ENCODE measurements at places on chromosomes 16 and 17. TPM values are rescaled to one million over a fixed set of nuclear protein-coding genes. Genes with fewer than 3 reads are reported as not detected.

DNA sequence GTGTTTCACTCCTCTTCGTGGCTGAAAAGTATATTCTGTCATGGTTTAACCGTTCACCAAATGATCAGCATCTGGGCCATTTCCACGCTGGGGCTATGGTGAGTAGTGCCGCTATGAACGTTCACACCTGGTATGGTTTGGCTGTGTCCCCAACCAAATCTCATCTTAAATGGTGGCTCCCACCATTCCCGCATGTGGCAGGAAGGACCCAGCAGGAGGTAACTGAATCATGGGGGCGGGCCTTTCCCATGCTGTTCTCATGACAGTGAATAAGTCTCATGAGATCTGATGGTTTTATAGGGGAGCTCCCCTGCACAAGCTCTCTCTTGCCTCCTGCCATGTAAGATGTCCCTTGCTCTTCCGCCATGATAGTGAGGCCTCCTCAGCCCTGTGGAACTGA is 45.7 kb upstream of the ZNF469 start:
- H3K27ac ChIP-seq, result no peak overlapping the region
- DNase-seq, result no peak
- no peaks in the 10 kb centered on the region for H3K4me1 ChIP-seq
- H3K4me3 ChIP-seq, result no peak overlapping the region

- H3K4me1 ChIP-seq, result peaks cover 15% of the 10 kb centered on the region
- no peaks in the 10 kb centered on the region for H3K36me3 ChIP-seq
- H3K27ac ChIP-seq, result no peak overlapping the region
- peak; percentile 43 for DNase-seq
Measured at GRCh38 chr16:68444056-68444657, 4.2 kb downstream of the SMPD3 start.

- H3K27me3 ChIP-seq, result peaks cover 69% of the 10 kb centered on the region
- H3K27ac ChIP-seq, result no peak overlapping the region
- DNase-seq, result no peak
- H3K4me1 ChIP-seq, result peaks cover 6% of the 10 kb centered on the region
- H3K4me3 ChIP-seq, result no peak overlapping the region
Measured at GRCh38 chr17:49472527-49472926, 22.6 kb upstream of the NGFR start.

DNA sequence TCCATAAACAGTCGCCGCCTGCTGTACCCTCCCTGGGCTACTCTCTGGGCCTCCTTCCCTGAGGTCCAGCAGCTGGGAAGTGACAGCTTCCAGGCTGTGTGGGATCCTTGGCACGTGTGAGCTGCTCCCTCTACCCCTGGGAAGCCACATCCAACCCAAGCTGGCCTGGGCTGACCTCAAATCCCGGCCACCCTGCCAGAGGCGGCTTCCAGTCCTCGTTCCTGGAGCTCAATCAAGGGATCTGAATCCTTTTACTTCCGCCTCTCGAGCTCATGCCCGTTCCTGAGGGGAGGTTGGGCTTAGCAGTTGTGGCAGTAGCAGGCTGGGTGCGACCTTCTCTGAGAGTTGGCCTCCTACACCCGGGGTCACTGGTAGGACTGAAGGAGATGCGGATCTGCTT is 82.5 kb downstream of the NETO2 start:
- no peaks in the 10 kb centered on the region for H3K27me3 ChIP-seq
- H3K36me3 ChIP-seq, result no peaks in the 10 kb centered on the region
- DNase-seq, result no peak

- no peak for DNase-seq
- no peaks in the 10 kb centered on the region for H3K4me1 ChIP-seq
- no peak overlapping the region for H3K4me3 ChIP-seq
- peaks cover 4% of the 10 kb centered on the region for H3K27me3 ChIP-seq
Measured at GRCh38 chr17:34118564-34118963, 136.5 kb upstream of the CCL2 start.

GRCh38 chr16:3859889-3860288 is 20.6 kb downstream of the CREBBP start:
- peaks cover 36% of the 10 kb centered on the region for H3K4me1 ChIP-seq
- no peak overlapping the region for H3K4me3 ChIP-seq
- no peaks in the 10 kb centered on the region for H3K27me3 ChIP-seq
- peaks cover 24% of the 10 kb centered on the region for H3K36me3 ChIP-seq
- DNase-seq, result no peak
- no peak overlapping the region for H3K27ac ChIP-seq

GRCh38 chr16:47519037-47519436 is 57.9 kb downstream of the PHKB start:
- H3K27ac ChIP-seq, result no peak overlapping the region

- no peaks in the 10 kb centered on the region for H3K4me1 ChIP-seq
- no peak overlapping the region for H3K4me3 ChIP-seq
- no peak overlapping the region for H3K27ac ChIP-seq
- H3K36me3 ChIP-seq, result peaks cover 80% of the 10 kb centered on the region
Measured at GRCh38 chr16:1554826-1555445, 21.5 kb downstream of the TMEM204 start.

DNA sequence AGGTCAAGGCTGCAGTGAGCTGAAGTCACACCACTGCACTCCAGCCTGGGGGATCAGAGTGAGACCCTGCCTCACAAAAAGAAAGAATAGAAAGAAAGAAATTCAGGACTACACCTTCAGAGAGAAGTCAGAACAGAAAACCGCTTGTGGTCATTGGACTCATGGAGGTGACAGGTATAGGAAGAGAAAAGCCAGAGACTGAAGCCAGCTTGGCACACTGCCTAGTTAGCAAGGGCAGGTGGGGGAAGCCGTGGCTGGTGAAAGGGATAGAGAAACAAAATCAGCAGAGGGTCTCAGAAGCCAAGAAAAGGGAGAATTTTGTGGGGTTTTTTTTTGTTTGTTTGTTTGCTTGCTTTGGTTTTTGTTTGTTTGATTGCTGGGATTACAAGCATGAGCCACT is 32.9 kb upstream of the SKAP1 start:
- no peaks in the 10 kb centered on the region for H3K36me3 ChIP-seq
- no peaks in the 10 kb centered on the region for H3K4me1 ChIP-seq
- H3K4me3 ChIP-seq, result no peak overlapping the region

- H3K4me3 ChIP-seq, result no peak overlapping the region
- no peak for DNase-seq
- no peak overlapping the region for H3K27ac ChIP-seq
- peaks cover 3% of the 10 kb centered on the region for H3K4me1 ChIP-seq
- H3K36me3 ChIP-seq, result no peaks in the 10 kb centered on the region
Measured at GRCh38 chr16:80652441-80652840, 111.6 kb downstream of the DYNLRB2 start.

- H3K4me3 ChIP-seq, result no peak overlapping the region
- no peaks in the 10 kb centered on the region for H3K27me3 ChIP-seq
- H3K27ac ChIP-seq, result no peak overlapping the region
- H3K4me1 ChIP-seq, result no peaks in the 10 kb centered on the region
Measured at GRCh38 chr17:68807998-68808772, 147.0 kb downstream of the ABCA8 start.

DNA sequence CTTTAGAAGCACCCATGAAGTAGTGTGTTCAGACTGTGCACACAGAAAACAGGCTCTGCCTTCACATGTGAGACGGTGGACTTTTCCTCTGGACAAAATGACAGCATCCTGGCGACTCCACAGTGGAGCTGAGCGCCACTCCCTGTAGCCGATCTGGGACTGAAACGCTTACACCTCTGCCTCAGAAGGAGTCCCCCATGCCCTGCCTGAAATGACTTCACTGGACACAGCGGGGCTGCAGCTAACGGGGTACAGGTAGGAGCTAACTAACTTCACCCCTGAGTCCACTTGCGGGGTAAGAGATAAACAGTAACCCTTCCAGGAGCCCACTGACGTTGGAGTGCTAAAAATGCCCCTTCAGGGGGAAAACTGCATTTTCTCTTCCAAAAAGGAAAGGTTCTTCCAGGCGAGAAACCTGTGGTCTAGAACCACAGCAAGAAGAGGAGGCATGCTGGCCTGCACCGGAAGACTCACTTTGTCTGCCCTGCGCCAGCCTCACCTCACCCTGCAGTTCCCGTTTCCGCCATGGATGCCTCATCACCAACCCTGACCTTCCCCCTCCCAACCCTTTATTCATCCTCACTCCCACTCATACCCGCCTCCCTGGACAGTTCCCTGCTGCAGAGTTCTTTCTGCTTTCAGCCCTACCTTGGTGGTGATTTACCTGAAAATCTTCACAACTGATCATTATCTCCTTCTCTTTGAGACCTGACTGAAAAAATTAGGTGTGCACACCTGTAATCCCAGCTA is 19.4 kb upstream of the ENDOV start:
- no peaks in the 10 kb centered on the region for H3K27me3 ChIP-seq
- peaks cover 14% of the 10 kb centered on the region for H3K36me3 ChIP-seq
- no peak overlapping the region for H3K4me3 ChIP-seq
- no peak overlapping the region for H3K27ac ChIP-seq

DNA sequence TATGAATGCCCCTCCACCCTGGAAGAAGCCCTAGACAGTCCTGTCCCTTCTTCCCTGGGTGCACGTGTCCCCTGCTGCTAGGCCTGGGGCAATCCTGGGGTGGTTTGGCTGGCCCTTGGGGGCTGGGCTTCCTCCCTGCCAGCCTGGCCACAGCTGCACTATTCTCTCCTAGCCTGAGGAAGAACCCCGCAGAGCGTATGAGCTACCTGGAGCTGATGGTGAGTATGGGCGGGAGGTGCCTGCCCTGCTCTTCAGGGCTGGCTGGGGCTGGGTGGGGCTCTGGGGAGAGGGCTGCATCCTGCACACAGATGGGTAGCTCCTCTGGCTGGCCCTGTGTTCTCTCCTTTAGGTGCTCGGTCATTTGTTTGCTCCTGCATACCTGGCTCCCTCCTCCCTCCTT is 28.8 kb downstream of the MAP2K3 start:
- peaks cover 39% of the 10 kb centered on the region for H3K36me3 ChIP-seq
- no peak overlapping the region for H3K4me3 ChIP-seq
- H3K27me3 ChIP-seq, result no peaks in the 10 kb centered on the region
- no peak for DNase-seq
- no peaks in the 10 kb centered on the region for H3K4me1 ChIP-seq

Gene CLEC3A
- not detected for polyA plus RNA-seq

Gene SPATA32
- polyA plus RNA-seq, result not detected

Gene ZNF598
- 26.7 TPM for polyA plus RNA-seq

Gene EFCAB3
- polyA plus RNA-seq, result not detected

Gene GSE1
- 96.1 TPM for polyA plus RNA-seq

Gene METRN
- 4.9 TPM for polyA plus RNA-seq

Gene PIPOX
- 2.9 TPM for polyA plus RNA-seq

Gene DHRS7C
- 0.15 TPM for polyA plus RNA-seq

Measured in small intestine (tissue), 16 donors.